ENCODE measurements at places on chromosomes 1 and 21.

- DNase-seq, result no peak
Measured at GRCh38 chr1:211549092-211549711, 29.8 kb downstream of the SLC30A1 start.

DNA sequence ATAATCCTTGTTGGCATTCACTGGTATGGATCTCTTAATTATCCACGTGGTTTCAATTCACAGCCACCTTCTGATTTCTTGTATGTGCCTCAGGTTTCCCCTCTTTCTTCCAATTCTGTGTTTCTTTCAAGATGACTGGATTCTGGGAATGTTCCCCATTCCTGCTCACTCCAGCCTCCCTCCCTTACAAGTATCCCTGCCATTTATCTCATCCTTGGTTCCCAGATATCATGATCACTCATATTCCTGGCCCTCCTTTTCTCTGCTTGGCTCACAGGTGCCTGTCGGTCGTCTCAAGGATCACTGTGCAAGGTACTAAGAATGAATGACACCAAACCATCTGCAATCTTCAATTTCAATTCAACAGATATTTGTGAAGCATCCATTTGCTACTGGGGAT, 279.2 kb downstream of the ASTN1 start:
- no peak for DNase-seq

DNA sequence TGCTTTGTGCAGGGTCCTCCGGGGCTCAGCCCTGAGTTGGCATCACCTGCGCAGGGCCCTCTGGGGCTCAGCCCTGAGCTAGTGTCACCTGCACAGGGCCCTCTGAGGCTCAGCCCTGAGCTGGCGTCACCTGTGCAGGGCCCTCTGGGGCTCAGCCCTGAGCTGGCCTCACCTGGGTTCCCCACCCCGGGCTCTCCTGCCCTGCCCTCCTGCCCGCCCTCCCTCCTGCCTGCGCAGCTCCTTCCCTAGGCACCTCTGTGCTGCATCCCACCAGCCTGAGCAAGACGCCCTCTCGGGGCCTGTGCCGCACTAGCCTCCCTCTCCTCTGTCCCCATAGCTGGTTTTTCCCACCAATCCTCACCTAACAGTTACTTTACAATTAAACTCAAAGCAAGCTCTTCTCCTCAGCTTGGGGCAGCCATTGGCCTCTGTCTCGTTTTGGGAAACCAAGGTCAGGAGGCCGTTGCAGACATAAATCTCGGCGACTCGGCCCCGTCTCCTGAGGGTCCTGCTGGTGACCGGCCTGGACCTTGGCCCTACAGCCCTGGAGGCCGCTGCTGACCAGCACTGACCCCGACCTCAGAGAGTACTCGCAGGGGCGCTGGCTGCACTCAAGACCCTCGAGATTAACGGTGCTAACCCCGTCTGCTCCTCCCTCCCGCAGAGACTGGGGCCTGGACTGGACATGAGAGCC, 22.7 kb downstream of the COL6A1 start:
- DNase-seq, result no peak

DNA sequence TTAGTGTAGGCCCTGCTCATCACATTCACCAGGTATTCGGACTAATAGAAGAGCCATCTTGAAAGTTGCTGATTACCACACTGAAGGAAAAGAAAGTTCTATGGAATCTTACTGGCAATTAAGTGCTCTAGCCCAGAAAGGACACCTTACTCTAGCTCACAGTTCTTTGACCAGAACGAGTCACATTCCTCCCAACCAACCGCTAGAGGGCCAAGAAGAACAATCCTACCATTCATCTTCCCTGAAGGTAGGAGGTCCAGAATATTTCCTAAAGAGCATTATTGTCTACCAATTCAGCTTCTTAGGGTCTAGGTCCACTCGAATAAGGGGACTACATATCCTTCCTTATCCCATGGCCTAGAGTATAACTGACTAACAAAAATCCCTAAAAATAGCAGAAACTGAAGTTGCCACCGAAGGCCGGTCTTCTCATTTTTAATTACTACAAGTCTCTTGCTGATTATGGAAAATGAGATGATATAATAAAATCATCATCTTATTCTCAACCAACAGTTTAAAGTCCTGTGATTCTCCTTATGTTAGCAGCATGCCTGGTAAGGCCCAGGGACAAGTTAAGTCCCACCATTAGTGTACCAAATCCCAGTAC, 2.7 kb upstream of the FMO1 start:
- DNase-seq, result no peak

DNA sequence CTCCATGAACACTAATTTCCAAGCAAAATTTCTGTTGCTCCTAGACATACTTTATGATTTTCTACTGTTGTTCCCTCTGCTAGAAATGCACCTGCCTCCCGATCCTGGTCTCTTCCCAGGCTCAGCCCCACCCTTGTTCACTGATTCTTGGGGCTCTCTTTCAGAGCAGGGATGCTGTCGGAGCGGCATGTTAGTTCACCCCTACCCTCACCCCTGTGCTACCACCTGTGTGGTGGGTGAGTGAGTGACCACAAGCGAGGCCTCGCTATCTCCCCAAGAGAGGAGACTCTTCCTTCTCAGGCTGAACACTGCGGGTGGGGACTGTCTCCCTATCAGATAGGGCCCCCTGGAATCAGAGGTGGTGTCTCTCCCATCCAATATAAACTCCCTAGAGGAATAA, 4.9 kb upstream of the S100A8 start:
- no peak for DNase-seq

DNA sequence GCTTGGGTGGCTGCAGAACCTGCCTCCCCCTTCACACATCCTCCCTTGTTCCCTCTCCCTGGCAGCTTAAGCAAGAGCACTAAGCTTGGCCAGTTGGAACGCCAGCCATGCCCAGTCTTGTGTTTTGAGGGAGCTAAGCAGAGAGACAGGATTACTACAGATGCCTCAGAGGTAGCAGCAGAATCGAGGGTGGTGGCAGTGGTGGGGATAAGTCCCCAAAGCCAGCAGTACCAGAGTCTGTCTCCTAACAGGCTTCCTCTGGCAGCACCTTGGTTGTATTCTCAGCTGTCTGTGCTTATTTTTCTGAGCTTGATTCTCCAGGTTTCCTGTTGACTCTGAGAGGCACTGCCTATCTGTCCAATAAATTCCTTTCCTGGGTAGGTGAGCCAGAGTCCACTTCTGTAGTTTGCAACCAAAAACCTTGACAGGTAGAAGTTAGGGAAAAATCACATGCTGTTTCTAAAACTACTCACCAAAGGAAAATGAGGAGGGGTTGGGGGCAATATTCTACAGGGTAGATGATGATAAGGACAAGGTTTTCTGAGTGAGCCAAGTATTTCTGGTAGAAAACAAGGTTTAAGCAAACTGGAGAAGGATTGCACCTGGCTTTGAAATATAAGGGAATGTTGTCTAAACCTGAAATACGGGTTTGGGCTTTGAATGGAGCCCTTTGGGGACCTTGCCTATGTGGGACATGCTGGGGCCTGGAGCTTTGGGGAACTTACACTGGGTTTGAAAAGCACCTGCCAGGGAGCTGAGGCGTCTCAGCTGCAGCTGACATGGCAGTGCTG, 100.8 kb downstream of the PBX1 start:
- no peak for DNase-seq

- no peak for DNase-seq
Measured at GRCh38 chr1:14912839-14913481, 240.6 kb upstream of the TMEM51 start.

DNA sequence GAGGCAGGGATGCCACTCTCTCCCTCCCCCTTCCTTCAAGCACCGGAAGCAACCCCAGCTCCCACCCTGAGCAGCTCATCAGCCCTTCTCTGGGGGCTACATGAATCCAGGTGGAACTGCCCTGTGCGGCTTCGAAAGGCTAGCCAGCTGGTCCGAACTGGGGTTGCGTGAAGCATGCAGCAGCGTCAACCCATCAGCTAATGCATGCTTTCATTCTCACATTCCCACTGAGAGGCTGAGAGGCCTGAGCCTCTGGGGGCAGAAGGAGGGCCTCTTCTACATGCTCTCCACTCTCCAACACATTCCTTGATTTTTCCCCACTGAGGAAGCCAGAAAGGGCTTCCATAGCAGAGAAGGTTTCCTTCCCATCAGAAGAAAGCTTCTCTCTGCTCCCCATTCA, 5.6 kb downstream of the RXRG start:
- DNase-seq, result no peak

DNA sequence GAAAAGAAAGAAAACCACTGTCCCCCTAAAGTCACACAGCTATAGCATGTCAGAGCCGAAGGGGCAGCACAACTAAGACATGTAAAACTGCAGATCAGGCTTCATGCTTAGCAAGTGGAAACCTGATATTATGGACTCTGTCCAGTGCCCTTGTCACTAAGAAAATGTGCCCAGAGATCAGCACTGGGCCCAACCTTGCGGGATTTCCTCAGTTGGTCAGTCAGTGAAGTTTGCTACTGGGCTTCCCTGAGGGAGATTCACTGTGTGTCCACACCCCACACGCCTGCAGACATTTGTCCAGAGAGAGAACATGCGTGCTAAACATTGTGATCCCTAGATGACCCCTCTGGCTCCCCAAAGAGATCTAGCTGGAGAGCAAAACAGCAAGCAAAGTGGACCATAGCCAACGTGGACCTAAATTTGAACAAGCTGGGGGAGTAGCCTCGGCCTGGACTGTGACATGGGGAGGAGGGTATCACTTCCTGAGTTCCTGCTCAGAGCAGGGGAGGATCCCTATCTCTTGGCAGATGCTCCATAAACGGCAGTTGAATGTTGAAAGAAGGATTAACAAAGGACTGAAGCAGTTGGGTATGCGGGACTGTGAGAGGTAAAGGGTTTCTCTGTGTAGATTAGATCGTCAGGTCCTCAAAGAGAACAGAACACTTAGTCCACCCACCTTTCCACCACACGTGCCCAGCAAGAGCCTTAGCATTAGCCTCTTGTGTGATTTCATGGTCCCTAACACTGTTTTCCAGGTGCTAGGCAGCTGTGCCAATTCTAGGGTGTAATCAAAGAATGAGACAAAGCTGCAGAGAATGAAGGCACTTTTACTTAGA, 53.6 kb downstream of the GLUL start:
- no peak for DNase-seq

GRCh38 chr1:19495000-19495656, 9.8 kb upstream of the CAPZB start:
- DNase-seq, result no peak

DNA sequence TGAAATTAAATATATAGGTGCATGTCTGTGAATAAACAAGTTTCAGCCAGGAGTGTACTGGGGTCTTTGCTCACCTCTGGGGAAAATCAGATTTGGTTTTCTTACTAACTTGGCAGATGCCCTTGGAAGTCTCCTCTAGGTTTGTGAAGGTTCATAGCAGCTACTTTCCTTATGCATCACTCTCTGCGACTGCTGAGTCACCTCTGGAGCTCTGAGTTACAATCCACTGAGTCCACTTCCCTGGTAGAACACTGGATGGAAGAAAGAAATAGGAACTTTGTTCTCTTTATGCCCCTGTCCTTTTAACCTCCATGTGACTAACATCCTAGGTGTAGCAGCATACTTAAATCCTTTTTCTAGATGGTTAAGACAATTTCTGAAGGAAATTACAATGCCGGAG, 4.4 kb upstream of the FASLG start:
- no peak for DNase-seq

- DNase-seq, result no peak
Measured at GRCh38 chr1:9009438-9010370, 16.5 kb downstream of the SLC2A7 start.

DNA sequence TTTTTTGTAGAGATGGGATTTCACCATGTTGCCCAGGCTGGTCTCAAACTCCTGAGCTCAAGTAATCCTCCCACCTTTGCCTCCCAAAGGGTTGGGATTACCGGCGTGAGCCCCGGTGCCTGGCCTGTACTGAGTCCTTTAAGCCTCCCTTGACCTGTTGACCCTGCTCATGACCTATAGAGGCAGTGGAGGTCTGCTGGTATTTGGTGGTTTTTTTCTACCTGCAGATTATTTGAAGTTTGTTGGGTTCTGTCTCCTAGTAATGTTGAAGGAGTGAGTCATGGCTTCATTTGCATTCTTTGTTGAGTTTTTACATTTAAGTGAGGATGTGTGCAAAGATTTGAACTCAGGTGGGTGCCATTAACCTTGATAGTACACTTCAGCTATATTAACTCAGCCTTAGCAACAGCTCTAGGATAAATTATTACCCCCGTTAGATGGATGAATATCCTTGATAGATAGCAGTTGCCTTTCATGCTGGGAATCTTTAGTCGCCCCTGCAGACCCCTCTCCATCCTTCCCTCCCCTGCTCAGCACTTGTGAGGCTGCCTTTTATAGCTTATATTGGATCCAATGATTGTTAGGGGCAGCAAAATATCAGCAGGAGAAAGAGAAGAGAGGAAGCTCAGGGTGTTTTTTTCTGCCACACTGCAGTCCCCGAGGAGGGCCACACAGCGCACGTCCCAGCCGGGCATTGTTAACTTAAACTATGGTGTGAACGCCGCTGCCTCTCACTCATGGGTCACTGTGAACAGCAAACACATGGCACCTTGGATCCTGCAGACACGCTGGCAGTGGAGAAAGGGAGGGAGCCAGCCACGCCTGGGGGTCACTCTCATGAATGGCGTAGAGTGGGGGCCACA, 14.9 kb upstream of the NPPB start:
- no peak for DNase-seq

GRCh38 chr21:42366292-42367010, at the start of gene TFF1:
Gene TFF1 (minus strand): TSS chr21:42366535. CDS start chr21:42366495, 40 bp downstream.
- no peak for DNase-seq

- peak; percentile 44 for DNase-seq
Measured at GRCh38 chr1:174021591-174022079, 522 bp downstream of the RC3H1 start.
